ENCODE measurements at places on chromosomes 7 and 10. TPM values are rescaled to one million over a fixed set of nuclear protein-coding genes. Genes with fewer than 3 reads are reported as not detected.

DNA sequence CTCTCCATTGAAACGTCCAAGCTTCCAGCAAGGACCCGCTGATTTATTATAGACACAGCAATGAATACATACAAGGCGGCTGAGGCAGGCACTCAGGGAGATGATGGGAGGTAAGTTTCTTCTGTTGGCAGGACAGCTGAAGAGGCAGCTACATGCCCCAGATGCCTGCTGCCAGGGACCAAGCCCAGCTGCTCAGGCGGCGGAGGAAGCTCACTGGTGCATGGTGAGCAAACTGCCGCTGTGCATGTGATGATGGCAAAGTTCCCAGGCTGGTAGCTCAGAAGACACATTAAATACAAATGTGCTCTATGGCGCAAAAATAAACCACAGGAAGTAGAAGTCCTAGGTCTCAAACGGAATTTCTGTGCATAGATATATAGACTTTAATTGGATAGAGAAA is 2.3 kb downstream of the DNTT start:
- no peak overlapping the region for H3K4me3 ChIP-seq
- no peaks in the 10 kb centered on the region for H3K36me3 ChIP-seq
- H3K4me1 ChIP-seq: peaks cover 24% of the 10 kb centered on the region
- H3K27me3 ChIP-seq: no peaks in the 10 kb centered on the region
- DNase-seq: no peak

- no peak overlapping the region for H3K27ac ChIP-seq
- H3K36me3 ChIP-seq: peaks cover 16% of the 10 kb centered on the region
- no peaks in the 10 kb centered on the region for H3K27me3 ChIP-seq
- no peak for DNase-seq
Observed at GRCh38 chr7:2384354-2385243, 18.8 kb upstream of the CHST12 start.

Gene HSPA14
- total RNA-seq: 32.9 TPM

DNA sequence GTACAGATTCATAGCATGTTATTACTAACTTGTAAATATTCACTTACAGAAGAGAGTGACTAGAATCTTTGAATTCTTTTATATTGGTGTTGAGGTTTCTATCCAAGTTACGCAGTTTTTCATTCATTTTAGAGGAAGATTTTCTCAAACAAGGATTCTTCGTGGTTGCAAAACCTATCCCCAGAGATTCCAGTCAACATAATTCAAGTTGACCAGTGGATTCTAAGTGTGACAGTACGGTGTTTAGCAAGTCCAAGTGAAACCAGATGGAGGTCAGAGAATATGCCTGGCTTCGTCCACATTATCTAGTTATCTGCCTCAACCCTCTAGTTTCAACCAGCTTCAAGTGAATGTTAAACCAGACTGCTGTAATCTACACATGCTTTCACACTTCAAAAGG is 131.9 kb downstream of the SDK1 start:
- no peak overlapping the region for H3K4me3 ChIP-seq
- DNase-seq: no peak
- H3K4me1 ChIP-seq: 0 out of 2 replicates have a peak, but pooled peaks cover 3% of the 10 kb centered on the region
- no peaks in the 10 kb centered on the region for H3K36me3 ChIP-seq
- no peaks in the 10 kb centered on the region for H3K27me3 ChIP-seq

Gene MYPN
- total RNA-seq: not detected

- no peaks in the 10 kb centered on the region for H3K27me3 ChIP-seq
- H3K27ac ChIP-seq: no peak overlapping the region
- no peaks in the 10 kb centered on the region for H3K36me3 ChIP-seq
- no peak for DNase-seq
- no peak overlapping the region for H3K4me3 ChIP-seq
Observed at GRCh38 chr10:127997937-127998336, 91.0 kb downstream of the PTPRE start.

All from H1 (cell line).